Kidney glomerular epithelial cell (primary cell): ENCODE measurements at places on chromosomes 3 and 15.

GRCh38 chr15:34657469-34658127, 74.1 kb upstream of the GOLGA8B start:
- DNase-seq, result no peak

- no peak for DNase-seq
Measured at GRCh38 chr3:123743121-123743520, 141.0 kb downstream of the MYLK start.

DNA sequence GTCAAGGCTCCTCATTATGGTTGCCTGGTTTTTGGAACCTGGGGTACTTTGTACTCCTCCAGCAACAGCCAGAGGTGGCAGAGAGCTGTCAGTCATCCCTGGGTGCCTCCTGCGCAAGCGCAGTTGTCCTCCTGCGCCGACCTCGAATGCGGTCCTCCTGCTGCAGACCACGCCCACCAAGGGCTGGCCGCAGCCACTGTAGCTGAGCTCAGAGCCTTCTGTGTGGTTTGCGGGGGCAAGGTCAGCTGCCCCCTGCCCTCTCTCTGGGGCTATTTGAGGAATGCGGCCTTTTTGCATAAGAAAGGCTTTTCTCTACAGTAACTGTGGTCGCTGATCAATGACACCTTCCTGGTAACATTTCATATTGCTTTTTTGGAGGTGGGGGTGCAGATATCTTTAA, 131.3 kb upstream of the SNRPN start:
- no peak for DNase-seq

GRCh38 chr3:13504161-13504831, 24.2 kb downstream of the HDAC11 start:
- DNase-seq, result no peak

GRCh38 chr3:160709477-160710182, 32.7 kb downstream of the ARL14 start:
- DNase-seq, result no peak

DNA sequence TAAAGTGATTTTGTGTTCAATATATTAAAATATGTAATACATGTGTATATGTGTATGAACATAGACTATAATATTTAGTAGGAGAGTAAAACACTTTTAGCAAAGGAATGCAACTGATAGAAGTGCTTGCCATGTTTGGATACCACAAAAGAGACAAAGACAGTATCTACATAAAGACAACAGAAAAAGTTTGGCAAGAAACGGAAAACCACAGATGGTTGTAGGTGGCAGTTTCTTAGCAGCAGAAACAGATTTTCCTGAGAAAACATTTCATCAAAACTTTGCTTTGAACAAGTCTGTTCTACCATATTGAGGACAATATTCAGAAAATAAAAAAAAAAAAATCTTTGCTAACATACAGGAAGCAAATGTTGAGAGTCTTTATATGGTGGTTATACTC, 1560.4 kb upstream of the GBE1 start:
- no peak for DNase-seq

DNA sequence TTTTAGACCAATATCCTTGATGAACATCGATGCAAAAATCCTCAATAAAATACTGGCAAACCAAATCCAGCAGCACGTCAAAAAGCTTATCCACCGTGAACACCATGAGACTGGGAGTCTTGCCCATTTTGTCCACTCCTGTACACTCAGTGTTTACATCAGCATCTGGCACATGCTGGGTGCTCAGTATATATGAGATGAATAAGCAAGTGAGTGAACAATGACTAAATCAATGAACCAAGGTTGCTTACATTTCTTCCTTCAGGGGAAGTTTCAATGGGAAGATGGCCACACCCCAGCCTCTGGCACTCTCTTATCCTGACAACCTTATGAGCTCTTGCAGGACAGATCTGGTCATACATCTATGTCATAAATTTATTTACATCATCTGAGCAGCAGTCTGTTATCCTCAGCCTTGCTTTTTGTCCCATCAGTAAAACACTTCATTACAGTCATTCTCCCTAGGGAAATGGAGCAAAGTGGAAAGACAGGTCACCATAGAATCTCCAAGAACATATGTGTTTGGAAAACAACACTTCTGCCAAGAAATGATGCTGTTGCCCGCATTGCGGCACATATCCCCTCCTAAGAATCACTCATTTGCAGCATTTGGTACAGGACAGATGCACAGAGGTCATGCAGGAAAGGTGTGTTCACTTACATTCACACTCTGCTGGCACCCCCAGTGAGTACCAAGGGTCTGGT, 171.8 kb upstream of the EIF1B start:
- no peak for DNase-seq

DNA sequence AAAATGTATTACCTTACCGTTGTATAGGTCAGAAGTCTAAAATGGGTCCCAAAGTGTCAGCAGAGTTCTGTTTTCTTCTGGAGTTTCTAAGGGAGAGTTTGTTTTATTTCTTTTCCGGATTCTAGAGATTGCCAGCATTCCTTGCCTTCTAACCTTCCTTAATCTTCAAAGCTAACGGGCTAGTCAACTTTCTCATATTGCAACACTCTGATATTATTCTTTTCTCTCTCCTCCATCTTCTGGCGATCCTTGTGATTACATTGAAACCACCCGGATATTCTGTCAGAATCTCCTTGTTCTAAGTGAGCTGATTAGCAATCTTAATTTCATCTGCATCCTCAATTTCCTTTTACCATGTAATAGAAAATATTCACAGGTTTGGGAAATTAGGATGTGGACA, 36.2 kb upstream of the AADACL2 start:
- DNase-seq, result no peak

- no peak for DNase-seq
Measured at GRCh38 chr3:17372362-17373210, 369.8 kb downstream of the TBC1D5 start.

DNA sequence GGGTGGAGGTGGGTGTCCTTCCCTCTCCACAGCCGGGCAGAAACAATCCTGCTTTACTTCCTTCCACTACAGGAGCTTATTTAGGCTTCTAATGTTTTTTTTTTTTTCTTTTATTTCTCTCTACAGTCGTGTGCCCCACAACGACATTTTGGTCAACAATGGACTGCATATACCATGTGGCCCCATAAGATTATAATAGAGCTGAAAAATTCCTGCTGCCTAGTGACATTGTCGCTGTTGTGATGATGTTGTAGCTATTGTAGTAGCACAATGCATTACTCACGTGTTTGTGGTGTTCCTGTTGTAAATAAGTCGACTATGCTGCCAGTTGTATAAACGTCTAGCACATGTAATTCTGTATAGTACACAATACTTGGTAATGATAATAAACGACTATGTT, 153.7 kb downstream of the IL20RB start:
- DNase-seq, result no peak

- no peak for DNase-seq
Measured at GRCh38 chr3:189269365-189269764, 97.6 kb downstream of the TPRG1 start.

DNA sequence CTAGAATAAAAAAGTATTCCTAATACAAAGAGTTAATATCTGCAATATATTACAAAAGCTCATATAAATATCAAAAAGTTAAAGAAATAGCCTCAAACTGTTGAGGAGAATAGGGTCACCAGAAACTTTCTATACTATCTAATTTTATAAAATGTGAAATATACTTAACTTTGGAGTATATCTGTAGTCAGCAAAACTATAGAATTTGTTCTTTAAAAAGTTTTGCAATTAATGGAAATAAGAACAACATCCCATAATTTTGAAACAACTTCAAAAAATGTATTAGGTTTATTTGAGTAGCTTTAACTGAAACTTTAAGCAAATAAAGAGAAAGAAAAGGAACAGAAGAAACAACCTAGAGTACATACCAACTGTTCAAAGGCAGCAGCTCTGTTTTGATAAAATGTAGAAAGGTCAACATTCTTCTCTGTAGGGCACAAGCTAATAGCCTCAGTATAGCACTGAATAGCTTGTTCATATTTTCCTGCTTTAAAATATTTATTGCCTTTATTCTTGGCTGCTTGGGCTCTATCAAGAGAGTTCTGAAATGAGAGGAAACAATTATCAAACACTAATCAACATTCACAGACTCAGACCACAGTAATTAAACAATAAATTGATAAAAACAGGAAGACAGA, 14.3 kb downstream of the TOMM70 start:
- no peak for DNase-seq

GRCh38 chr3:13020159-13020750, 53.0 kb downstream of the IQSEC1 start:
- DNase-seq, result no peak

DNA sequence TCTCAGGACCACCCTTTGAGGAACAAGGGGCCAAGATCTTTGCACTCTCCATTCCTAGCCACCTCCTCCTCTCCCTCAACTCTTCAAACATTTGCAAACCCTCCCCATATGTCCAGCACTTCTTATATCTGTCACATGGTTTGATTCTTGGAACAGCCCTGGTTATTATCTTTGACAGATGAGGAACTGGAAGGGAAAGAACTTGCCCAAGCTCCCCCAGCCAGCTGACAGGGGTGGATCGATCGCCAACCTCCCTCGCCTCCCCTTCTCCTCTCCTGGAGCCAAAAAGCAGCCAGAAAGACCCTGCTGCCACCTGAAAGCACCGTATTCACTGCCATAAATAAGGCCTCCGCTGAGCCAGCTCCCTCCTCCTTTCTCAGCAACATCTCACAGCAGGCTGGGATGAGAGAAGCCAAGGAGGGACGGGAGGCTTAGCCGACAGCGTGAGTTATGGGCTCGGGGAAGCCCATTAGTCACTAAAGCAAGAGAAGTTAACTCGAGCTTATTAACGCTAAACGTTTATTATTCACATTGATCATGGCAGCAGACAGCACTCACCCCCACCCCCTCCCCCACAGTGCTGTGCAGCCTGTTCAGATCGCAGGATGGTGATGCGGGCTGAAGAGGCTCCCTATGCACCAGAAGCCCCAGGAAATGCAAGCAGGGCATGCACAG, 22.2 kb upstream of the FGD5 start:
- no peak for DNase-seq

DNA sequence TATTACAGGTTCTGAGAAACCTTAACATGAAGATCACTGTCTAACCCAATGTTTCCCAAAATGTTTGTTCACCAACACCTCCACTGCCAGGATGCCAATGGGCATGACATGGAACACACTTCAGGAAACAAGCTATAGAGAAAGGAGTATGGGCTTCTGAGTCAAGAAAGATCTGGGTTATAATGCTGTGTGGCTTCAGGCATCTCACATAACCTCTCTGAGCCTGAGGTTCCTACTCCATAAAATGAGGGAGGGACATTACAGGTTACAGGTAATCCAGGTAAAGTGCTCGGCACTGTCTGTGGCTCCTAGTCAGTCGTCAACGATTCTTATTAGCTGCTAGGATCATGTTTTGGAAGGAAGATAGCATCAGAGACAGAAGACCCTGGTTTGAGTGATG, 126.4 kb upstream of the SMAD3 start:
- no peak for DNase-seq

DNA sequence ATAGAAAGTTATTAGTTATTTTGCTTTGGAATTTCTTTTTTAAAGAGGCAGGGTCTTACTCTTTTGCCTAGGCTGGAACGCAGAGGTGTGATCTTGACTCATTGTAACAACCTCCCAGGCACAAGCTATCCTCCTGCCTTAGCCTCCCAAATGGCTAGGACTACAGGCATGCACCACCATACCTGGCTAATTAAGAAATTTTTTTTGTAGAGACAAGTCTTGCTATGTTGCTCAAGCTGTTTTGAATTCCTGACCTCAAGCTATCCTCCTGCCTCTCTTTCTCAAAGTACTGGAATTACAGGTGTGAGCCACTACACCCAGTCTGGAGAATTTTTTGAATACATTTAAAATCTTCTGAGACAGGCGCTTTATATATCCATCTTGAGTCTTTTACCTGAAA, 49.5 kb downstream of the IQGAP1 start:
- no peak for DNase-seq

- peak; percentile 27 for DNase-seq
Measured at GRCh38 chr15:88376574-88377174, 90.5 kb downstream of the MRPL46 start.

DNA sequence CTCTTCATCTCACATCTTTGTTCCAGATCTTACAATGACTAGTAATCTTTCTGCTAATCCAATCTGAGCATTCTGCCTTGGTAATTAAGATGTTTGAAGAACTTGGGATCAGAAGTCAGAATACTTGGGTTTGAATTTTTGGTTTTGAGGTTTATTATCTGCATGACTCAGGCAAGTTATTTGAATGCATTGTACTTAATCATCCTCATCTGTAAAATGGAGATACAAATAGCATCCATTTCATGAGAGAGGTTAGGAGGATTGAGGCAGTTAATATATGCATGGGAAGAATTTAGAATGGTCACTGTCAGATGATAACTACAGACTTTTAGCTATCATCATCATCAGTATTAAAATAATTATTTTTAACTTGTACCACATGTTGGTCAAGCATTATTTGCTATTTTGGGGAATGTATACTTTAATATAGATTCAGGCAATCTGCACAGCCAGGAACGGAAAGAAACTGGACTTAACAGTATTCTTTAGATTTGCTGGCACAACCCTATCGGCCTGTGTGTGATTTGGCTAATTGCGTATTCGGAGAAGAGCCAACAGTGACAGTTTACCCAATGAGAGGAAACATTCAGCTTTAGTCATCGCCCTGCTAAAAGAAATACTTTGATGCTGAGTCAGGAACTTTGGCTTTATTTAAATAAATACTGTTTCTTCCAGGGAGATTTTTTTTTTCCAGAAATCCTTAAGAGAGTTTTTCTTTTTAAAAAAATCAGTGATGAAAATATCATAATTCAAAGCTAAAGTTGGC, 600.0 kb downstream of the ROBO1 start:
- DNase-seq, result no peak

DNA sequence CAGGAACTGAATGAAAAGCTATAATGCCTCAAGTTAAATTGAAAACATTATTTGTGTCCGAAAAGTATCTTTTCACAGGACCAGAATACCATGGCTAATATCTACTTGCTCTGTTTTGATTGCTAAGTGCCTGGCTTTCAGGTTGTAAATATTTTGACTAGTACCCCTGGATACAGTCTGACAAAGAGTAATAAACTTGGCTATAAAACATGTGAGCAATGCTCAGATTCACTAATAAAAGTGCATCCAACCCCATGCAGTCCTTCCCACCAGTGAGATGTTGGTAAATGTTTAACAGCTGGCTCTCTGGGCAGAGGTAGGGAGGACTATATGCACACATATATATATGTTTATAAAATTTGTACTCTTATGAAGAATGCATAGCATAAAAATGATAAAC, 281.8 kb upstream of the TGFBR2 start:
- DNase-seq, result peak; percentile 84

- DNase-seq, result no peak
Measured at GRCh38 chr3:106212665-106213222, 343.9 kb upstream of the CBLB start.

DNA sequence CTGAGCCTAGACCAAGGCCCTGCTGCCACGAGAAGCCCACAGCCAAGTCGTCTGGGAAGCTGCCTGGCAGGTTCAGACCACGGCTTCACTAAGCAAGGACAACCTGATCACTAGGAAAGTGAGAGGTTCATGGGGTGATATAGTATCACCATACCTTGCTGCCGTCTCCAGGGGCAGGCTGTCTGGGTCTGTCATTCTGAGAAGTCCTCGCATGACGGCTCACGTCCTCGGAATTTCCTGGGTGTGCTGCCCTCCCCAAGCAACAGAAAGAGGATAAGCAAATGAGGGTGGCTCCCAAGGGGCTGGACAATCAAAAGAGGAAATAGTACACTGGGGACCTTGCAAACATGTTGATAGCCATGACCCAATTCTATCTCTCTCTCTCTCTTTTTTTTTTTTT, 207.4 kb upstream of the IGF1R start:
- no peak for DNase-seq
